Sigmoid colon (tissue), 7 donors: ENCODE measurements at places on chromosomes 6 and 20. TPM values are rescaled to one million over a fixed set of nuclear protein-coding genes. Genes with fewer than 3 reads are reported as not detected.

ERMARD gene
- 20.0 TPM for total RNA-seq

DPPA5 gene
- not detected for total RNA-seq

TP53TG5 gene
- not detected for total RNA-seq

MROH8 gene
- 5.4 TPM for total RNA-seq

PGBD1 gene
- 10.2 TPM for total RNA-seq

DNA sequence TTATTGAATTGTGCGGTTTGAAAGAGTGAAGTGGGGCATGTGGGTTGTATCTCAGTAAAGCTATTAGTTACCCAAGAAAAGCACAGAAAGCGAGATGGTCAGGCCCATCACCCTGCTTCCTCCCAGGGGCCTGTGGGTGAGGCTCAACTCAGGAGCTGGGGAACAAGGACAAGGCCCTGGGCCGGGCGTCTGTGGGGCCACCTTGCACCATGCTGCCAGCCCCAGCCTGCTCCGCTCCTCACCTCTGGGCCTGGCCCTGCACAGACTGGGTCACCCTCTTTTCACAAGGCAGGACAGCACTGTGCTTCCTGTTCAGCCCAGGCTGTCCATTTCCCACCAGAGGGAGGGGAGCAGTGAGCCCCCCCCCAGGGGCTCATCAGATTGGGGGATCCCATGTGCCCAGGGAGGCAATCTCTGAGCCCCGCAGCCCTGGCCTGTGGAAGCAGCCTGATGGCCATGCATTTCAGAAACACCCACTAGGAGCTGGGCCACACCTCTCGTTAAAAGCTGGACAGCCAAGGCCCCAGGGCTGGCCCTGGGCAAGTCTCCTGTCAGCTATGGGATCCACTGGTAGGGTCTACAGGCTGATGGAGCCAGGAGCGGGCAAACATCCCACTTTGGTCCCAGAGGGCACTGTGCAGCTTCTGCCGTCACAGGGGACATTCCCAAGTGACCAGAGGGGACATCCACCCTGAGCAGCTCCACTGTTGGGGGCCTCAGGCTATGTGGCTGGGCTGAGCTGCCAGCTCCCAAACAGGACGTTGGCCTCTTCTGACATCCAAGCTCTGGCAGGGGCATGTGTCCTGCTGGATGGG is 55.9 kb downstream of the YTHDF1 start:
- H3K4me3 ChIP-seq: no peak overlapping the region
- H3K27ac ChIP-seq: no peak overlapping the region
- H3K27me3 ChIP-seq: no peaks in the 10 kb centered on the region
- H3K36me3 ChIP-seq: no peaks in the 10 kb centered on the region

DNA sequence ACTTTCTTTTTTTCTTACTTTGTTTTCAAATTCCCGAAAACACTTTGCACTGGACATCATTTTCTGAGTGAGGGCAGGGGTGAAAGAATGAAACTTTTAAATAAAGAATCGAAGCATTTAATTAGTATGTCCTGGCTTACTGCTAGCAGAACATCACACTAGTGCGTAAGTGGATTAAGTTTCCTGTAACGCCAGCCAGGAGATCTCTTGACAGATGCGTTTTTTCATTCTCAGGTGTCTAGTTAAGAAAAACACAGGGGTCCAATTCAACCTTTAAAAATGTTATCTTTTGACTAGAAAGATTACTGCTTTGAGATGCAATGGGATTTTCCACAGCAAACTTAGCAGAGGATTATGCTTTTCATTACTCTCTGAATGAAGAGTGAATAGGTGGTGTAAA is 858.8 kb upstream of the EPHA7 start:
- no peaks in the 10 kb centered on the region for H3K4me1 ChIP-seq
- H3K4me3 ChIP-seq: no peak overlapping the region
- no peaks in the 10 kb centered on the region for H3K27me3 ChIP-seq
- DNase-seq: no peak
- no peaks in the 10 kb centered on the region for H3K36me3 ChIP-seq

- no peak overlapping the region for H3K27ac ChIP-seq
- H3K27me3 ChIP-seq: no peaks in the 10 kb centered on the region
- no peaks in the 10 kb centered on the region for H3K36me3 ChIP-seq
- no peak overlapping the region for H3K4me3 ChIP-seq
- H3K4me1 ChIP-seq: no peaks in the 10 kb centered on the region
Observed at GRCh38 chr20:51486197-51487005, 56.1 kb downstream of the NFATC2 start.

DNA sequence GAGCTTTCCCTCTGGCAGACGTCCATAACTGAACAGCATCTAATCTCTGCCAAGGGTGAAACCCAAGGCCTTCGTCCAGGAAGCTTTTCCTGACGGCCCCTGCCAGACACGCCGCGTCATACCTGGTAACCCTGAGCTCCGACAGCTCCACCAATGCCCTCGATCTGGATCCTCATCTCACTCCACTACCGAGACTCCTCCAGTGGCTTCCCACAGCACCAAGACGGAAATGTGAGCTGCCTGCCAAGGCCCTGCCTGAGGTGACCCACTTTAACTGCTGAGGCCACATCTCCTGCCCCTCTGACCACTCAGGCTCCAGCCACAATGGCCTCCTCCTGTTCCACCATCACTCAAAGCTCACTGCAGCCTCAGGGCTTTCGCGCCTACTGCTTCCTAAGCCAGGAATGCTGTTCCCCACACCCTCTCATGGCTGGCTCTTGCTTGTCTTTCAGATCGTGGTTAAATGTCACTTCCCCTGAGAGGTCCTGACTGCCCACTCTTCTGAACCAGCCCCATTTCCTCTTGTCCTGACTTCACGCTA is 143.2 kb downstream of the PREX1 start:
- no peak overlapping the region for H3K27ac ChIP-seq
- peaks cover 41% of the 10 kb centered on the region for H3K4me1 ChIP-seq
- no peak overlapping the region for H3K4me3 ChIP-seq
- DNase-seq: no peak

GRCh38 chr6:129615020-129615419 is 95.0 kb downstream of the ARHGAP18 start:
- H3K36me3 ChIP-seq: no peaks in the 10 kb centered on the region
- no peak for DNase-seq
- no peaks in the 10 kb centered on the region for H3K4me1 ChIP-seq
- H3K4me3 ChIP-seq: no peak overlapping the region
- H3K27ac ChIP-seq: no peak overlapping the region

DNA sequence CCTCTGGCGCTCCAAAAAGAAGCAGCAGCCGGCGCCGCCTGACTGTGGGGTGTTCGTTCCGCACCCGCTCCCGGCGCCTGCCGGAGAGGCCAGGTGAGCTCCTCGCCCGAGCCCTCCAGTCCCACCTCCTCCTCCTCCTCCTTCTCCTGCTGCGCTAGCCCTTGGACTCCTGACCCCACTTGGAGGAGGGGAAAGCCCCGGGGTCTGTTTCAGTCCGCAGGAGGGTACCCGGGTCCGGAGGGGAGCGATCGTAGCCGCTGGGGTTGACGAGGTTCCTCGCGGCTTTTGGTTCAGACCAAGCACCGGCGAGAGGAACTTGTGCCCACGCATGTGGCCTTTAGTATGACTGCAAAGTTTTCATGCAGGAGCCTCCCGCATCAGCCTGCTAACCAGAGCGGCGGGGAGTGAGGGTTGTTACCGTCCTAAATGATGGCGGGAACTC is 493 bp downstream of the CRYBG1 start:
- peak overlapping the region; percentile 61 for H3K27ac ChIP-seq
- DNase-seq: no peak
- H3K36me3 ChIP-seq: no peaks in the 10 kb centered on the region
- H3K4me3 ChIP-seq: peak overlapping the region; percentile 63
- no peaks in the 10 kb centered on the region for H3K4me1 ChIP-seq
- peaks cover 26% of the 10 kb centered on the region for H3K27me3 ChIP-seq

DNA sequence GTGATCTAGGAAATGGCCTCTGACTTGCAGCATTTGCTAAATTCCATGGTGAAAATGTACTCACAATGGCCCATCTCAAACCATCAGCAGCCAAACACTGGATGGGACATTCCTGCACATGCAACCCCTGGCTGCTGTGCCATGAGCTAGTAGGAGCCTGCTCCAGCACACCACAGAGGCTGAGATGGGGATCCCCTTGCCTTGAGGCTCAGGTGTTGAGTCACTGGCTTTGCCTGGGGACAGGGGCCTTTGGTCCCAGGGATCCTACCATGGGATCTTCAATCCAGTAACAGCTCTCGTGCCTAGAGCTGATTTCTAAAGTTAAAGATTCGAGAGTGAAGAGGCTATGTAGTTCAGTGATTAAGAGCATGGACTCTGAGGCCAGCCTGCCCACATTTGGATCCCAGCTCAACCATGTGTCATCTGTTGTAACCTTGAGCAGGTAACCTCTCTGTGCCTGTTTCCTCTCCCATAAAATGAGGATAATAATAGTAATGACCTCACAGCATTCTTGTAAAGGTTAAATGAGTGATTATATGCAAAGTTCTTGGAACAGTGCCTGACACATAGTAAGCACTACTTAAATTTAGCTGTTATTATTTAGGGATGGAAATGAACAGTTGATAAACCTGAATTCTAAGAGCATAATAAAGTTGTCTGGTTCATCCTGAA is 16.4 kb downstream of the FOXQ1 start:
- H3K36me3 ChIP-seq: no peaks in the 10 kb centered on the region
- H3K4me1 ChIP-seq: no peaks in the 10 kb centered on the region
- H3K27me3 ChIP-seq: no peaks in the 10 kb centered on the region
- H3K4me3 ChIP-seq: no peak overlapping the region

GRCh38 chr20:4740774-4741431 is 19.2 kb downstream of the PRND start:
- no peaks in the 10 kb centered on the region for H3K36me3 ChIP-seq
- DNase-seq: no peak
- no peaks in the 10 kb centered on the region for H3K27me3 ChIP-seq
- no peak overlapping the region for H3K4me3 ChIP-seq
- no peaks in the 10 kb centered on the region for H3K4me1 ChIP-seq

- no peak for DNase-seq
- peaks cover 39% of the 10 kb centered on the region for H3K4me1 ChIP-seq
- H3K36me3 ChIP-seq: no peaks in the 10 kb centered on the region
Observed at GRCh38 chr20:35327074-35327976, 35.1 kb upstream of the FAM83C start.

GRCh38 chr6:75376347-75377024 is 91.9 kb upstream of the TMEM30A start:
- no peaks in the 10 kb centered on the region for H3K27me3 ChIP-seq
- H3K4me1 ChIP-seq: no peaks in the 10 kb centered on the region
- H3K36me3 ChIP-seq: no peaks in the 10 kb centered on the region
- no peak overlapping the region for H3K27ac ChIP-seq
- no peak overlapping the region for H3K4me3 ChIP-seq

DNA sequence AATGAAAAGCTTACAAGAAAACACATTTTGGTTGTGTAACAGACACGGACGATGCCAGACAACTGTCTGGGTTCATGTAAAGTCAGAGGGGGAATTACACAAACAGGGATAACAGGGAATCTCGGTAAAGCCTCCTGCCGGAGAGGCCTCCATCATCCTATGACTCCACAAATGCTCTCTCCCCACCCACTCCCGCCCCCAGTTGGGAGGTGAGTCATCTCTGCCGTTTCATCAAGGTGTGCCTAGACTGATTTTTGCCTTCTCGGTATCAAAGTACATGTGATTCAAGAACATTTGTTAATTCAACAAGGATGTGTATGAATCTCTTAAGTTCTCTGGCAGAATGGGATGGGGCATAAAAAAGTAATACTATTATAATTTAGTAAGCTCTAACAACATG is 304.9 kb upstream of the PRDM1 start:
- DNase-seq: no peak
- H3K4me1 ChIP-seq: no peaks in the 10 kb centered on the region
- no peak overlapping the region for H3K27ac ChIP-seq
- H3K27me3 ChIP-seq: no peaks in the 10 kb centered on the region
- H3K4me3 ChIP-seq: no peak overlapping the region

GRCh38 chr6:14369717-14370116 is 252.1 kb downstream of the CD83 start:
- H3K4me3 ChIP-seq: no peak overlapping the region
- no peak overlapping the region for H3K27ac ChIP-seq
- DNase-seq: no peak
- no peaks in the 10 kb centered on the region for H3K27me3 ChIP-seq

- no peaks in the 10 kb centered on the region for H3K27me3 ChIP-seq
- DNase-seq: no peak
- H3K27ac ChIP-seq: no peak overlapping the region
- H3K4me3 ChIP-seq: no peak overlapping the region
Observed at GRCh38 chr6:52872031-52872430, 31.4 kb upstream of the GSTA5 start.
